ENCODE measurements at places on chromosomes 1 and 21.
A peak's percentile ranks its signal among the peaks of the same experiment; 100 is the strongest.

DNA sequence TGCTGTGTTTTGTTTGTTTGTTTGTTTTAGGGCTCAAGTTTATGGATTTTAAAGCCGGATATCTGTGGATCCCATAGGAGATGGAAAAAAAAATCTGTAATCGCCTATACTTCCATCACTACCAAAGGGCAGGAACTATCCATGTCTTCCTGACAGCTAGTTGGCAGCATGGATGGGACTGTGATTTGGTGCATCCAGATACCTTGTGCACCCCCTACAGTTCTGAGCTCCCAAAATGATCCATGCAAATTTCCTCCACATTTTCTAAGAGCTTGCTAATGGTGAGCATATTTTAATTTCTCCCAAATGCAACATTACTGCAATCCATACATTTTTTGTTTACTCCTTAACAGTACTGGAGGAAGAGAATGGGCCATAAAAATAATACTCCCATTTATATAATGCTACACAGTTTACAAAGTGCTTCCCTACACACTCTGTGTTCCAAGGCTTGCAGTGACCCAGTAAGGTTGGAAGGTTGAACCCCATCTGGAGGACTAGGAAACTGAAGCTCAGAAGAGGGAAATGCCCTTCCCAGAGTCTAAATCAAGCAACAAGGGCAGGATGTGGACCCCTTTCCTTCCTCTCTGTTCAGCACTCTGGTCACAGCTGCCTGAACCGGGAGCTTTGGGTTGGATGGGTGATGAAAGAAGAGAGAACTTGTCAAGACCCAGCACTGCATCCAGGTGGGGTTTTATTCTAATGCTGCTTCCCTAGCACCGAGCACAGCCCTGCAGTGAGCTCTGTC, 48.0 kb downstream of the CAPN8 start:
- DNase-seq, result no peak

- DNase-seq, result no peak
These were observed 28.3 kb downstream of the NEK7 start for GRCh38 chr1:198185146-198185545.

DNA sequence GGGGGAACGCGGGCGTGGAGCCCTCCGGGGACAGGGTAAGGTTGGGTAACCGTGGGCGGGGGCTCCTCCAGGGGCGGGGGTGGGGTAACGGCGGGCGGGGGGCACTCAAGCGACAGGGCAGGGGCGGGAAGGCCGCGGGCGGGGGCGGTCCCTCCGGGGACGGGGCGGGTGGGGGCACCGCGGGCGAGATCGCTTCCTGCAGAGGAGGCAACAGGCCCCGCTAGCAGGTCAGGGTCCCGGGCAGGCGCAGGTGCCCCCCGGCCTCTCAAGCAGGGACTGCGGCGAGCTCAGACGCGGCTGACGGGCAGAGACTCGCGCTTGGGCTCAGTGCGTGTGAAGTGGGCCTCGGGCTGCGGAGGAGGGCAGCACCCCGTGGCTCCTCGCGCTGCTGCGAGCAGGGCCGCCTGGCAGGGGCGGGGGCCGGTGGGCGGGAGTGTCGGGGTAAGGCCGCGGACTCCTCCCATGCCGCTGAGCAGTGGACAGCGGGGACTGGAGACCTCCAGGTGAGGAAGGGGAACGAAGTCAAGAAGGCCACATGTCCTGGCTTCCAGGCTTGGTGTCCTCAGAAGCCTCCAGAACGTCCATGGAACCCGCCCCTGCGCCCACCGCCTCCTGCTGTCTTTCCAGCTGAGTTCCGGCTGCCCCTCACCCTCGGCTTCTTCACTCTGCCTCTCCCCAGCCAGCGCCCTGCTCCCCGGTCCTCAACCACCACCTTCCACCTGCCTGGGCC, 627 bp upstream of the GNB1 start:
- DNase-seq, result peak; percentile 84

DNA sequence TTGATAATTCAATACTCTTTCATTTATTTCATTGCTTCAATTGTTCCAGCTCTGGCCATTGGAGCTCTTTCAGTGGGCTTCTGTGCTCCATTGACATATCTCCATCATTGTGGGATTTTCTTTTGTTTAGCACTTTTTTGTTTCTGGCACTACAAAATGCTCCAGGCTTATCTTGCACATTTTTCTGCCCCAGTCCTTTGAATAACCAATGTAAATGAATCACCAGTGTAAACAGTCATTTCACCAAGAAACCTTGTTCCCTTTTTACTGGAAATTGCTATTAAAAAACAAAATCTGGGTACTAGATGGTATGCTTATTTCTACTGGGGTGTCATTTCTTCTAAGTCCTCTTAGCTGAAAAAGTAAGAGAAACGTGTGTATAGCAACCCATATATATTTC, 173.0 kb upstream of the LYPLAL1 start:
- no peak for DNase-seq

DNA sequence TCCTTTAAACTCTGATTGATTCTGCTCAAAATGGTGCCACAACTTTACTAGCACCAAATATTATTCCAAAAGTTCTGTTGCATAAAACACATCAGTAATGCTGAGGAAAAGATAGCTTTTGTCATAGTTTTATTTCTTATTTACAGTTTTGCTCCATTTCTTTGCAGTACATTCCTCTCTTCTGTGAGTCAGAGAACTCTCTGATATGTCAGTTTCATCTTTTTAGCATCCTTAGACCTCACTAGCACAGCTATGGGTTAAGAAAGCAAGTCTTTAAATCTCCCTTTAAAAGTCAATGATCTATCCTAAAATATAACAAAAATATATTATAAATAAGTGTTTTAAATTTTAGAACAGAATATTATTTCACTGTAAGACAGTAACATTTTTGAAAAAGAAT, 356.6 kb upstream of the SNX7 start:
- DNase-seq, result no peak
